ENCODE measurements at places on chromosomes 3 and 15. TPM values are rescaled to one million over a fixed set of nuclear protein-coding genes. Genes with fewer than 3 reads are reported as not detected.

- DNase-seq: peak; percentile 34
Observed at GRCh38 chr3:190131329-190131728, 10.6 kb upstream of the P3H2 start.

DNA sequence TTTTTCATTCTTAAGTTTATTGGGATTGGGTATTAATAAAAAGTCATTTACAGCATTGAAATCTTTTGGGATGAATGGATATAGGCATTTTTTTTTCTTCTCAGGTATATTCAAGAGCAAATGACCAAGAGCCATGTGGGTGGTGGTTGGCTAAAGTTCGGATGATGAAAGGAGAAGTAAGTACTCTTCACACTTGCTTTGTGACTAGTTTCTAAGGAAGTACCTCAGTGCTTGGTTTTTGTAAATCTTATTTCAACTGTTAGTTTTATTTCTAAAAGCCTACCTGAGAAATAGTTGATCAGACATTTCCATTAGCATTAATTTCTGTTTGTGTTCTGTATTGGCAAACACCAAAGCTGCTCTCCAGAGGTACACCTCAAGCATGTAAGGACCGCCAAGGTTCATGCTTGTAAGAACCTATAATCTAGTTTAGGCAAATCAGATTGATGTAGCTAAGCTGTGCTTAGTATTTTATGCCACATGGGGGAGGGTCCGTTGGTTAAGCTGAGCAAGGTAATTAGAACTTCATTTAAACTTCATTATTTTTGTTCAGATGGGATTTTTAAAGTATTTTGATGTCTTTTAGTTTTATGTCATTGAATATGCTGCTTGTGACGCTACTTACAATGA is 35.4 kb downstream of the FXR1 start:
- DNase-seq: no peak

The POLQ gene
- 5.6 TPM for total RNA-seq

The ADGRG7 gene
- total RNA-seq: not detected

DNA sequence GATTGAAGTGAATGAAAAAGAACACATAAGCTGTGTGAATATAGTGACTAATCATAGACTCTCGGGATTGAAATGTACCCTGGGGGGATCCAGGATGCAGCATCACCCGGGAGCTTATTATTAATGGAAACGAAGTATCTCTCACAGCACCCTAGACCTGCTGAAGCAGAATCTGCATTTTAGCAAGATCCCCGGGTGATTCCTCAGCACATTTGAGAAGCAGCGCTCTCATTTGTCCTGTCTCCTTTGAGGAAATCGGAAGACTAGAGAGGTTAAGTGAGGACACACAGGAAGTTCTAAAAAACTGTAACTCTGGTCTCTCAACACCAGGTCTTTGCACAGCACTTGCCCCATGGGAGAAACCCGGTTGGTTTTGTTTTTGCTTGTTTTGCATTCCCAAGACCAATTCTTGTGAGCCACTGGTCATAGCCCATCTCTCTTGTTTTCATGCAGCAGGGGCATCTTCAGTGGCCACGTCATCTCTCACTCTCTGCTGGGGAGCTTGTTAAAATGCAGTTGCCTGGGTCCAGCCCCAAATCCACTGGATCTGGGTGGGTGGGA is 30.2 kb downstream of the ZNF710 start:
- peak; percentile 56 for DNase-seq

GRCh38 chr3:94307588-94307987 is 244.7 kb downstream of the NSUN3 start:
- no peak for DNase-seq

- DNase-seq: no peak
Observed at GRCh38 chr3:100891827-100892226, 101.4 kb downstream of the ABI3BP start.

DNA sequence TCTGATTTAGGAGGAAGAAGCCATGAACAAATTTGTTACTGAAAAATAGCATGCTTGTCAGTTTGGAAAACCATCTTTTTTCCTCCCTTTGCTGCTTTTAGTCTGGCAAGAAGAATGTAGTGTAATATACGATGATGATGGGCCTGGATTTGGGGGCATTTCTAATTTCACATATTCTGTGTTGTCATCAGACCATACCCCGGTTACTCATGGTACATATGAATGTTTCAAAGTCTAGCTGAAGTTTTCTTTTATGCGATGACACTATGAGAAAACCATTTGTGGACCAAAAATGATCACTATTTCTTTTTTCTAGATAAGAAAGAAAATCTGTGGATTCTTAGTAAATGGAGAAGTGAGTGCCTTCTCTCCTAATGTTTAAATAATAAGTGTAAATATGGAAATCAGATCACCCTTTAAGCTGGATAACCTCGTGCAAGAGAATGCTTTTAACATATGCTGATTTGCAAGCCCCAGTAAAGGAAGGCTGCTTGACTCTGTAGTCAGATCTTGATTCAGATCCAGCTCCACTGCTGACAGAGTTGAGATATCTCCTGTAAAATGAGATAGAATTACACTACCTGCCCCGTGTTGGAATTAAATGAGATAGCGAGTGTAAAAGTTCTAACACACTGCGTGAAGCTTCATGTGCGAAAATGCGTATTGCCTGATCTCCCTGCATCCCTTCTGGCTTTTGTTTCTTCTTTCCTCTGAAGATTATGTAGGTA is 3.0 kb downstream of the MEF2A start:
- no peak for DNase-seq

The GOLGA6A gene
- total RNA-seq: not detected

DNA sequence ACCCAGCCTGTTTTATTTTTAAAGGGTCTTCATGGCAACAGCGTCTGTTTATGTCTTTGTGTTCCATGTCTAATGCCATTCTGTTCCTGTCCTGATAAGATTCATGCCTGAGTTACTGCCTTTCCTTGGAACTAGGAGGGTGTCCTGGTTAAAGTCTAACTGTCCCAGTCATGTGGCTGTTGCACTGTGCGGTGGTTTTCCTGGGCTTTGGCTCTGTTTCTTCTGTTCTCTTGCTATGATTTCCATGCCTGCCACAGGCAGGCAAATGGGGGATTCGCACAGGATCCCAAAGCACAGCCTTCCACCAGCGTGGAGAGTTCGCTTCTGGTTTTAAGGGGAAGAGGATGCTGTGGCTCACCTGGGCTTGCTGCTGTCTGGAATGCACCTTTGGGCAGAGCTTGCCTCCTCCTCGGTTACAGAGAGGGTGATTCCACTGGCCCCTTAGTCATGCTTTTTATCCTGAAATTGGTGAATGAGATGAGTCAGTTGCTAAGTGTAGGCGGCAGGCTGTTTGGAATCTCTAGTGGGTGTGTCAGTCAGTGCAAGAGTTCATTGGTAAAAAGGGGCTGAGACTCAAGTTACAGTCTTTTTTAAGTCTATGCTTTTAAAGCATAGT is 86.8 kb downstream of the CCK start:
- peak; percentile 56 for DNase-seq

- peak; percentile 91 for DNase-seq
Observed at GRCh38 chr3:39107388-39108199, at the start of the genes GORASP1 and TTC21A. TSS of gene GORASP1 (minus strand) at chr3:39107627. CDS start at chr3:39107541, 86 bp downstream. TSS of gene TTC21A (plus strand) at chr3:39107680. CDS start at chr3:39107838, 158 bp downstream.

Measured in SK-MEL-5 (cell line).